Kasumi-1 (cell line): ENCODE measurements at places on chromosomes 1 and 21.

DNA sequence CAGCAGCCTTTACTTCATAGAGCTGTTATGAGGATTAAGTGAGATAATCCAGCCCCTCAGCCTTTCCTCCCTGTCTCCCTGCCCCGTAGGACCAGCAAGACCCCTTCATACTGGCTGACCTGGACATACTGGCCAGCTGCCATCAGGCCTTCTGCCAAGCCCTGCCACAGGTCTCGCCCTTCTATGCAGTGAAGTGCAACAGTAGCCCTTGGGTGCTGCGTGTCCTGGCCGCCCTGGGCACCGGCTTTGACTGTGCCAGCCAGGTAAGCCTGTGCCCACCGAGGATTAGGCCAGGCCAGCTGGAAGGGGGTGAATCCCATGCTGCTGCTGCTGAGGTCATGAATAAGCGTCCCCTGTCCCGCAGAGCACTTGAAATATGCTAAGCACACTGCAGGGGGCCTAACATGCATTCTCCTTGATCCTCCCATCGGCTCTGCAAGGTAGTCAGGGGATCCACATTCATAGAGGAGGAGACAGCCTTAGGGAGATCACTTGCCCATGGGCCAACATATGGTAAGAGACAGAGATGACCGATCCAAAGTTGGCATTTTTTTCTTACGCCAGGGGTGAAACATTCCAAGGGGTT, 73.3 kb upstream of the TINAGL1 start:
- DNase-seq, result no peak

GRCh38 chr1:5390504-5390903, 601.7 kb downstream of the NPHP4 start:
- no peak for DNase-seq

DNA sequence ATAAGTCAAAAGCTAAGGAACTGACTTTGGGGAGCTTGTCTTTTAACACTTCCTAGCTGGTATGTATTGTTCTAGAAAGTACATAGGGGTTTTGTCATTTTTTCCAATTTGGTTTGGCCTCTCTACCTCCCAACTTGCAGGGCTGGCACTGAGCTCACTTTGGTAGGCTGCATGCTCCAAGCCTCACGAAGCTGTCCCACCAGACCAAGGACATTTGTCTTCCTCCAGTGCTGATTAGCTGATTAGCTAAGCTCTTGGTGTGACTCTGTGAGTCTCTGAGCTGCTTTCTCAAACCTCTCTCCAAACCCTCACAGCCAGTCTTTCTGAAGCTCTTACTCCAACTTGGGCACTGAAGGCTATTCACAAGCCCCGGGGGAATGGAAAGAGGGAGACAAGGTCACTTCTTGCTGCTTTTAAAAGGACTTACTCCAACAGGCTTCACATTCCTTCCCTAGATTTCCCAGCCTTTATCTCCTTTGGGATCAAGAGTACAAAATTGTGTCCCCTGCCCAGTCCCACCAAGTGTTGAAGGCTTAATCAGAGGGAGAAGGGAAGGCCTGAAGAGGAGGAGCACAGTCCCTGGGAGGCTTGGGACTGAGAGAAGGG, 893 bp upstream of the CFAP45 start:
- DNase-seq, result no peak

DNA sequence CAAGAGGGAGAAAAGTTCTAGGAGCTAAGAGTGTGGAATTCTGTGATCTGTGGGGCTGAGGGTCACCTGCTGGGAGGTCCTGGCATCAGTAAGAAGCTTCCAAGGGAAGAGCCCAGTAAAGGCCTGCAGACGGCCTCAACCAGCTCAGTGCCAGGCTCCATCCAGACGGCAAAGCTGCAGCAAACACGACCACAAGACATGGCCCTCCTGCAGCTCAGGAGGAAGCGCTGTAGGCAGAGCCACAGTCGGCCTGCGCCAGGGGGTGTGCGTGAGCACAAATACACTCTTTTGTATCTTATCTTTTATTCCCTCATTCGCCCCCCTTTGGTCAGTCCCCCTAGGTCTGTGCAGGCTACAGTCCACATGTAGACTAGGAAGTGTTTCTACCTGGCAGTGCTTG, 13.4 kb downstream of the C1orf174 start:
- DNase-seq, result peak; percentile 9

DNA sequence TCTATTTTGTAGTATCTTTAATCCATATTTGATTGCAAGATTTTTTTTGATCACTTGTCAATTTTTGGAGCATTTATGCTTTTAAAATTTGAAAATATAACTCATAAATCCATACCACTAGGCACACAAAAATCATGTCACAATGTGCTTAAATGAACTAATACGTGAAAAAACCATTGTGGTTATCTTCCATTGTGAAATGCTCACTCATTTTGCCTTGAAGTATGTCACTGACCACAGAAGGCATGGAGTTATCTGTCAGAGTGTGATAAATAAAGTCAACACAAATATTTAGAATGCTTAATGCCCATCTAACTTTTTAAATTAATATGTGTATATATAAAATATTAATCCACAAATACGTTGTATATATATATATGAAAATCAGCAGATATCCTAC, 347.2 kb downstream of the PTPRC start:
- DNase-seq, result peak; percentile 13

GRCh38 chr1:6102532-6102845, 56.8 kb downstream of the KCNAB2 start:
- no peak for DNase-seq

- DNase-seq, result no peak
Measured at GRCh38 chr1:85404408-85404807, 60.6 kb downstream of the DDAH1 start.

- DNase-seq, result peak; percentile 4
Measured at GRCh38 chr1:36506276-36506920, 23.7 kb upstream of the CSF3R start.

DNA sequence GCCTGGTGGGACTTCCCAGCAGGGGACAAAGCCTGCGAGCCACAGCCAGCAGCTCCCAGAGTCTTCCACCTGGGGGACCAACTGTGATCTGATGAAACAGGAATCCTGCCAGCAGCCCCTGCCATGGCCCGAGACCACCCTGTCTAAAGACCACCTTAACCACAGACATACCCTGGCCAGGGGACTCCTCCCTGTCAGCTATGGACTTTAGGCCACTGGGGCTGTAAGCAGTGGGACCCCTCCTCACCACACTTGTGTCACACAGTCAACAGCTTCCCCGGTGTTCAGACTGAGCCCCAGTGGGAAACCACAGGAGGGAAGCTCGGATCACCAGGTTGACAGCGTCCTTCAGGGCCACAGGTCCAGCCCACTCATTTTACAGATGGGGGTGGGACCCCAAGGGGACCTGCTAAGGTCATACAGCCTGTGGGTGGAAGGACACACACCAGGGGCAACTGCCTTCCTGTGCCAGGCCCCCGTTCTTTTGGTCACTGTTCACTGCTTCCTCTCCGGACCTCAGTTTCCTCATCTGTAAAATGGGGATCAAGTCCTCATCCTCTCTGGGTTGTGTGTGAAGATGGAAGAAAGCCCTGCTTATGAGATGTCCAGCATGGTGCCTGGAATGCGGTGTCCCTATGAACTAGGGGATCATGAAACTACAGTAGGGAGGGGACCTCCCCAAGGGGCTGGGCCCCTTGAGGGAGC, 11.4 kb downstream of the EPHA2 start:
- no peak for DNase-seq

- no peak for DNase-seq
Measured at GRCh38 chr1:234014208-234014607, 109.7 kb downstream of the SLC35F3 start.

DNA sequence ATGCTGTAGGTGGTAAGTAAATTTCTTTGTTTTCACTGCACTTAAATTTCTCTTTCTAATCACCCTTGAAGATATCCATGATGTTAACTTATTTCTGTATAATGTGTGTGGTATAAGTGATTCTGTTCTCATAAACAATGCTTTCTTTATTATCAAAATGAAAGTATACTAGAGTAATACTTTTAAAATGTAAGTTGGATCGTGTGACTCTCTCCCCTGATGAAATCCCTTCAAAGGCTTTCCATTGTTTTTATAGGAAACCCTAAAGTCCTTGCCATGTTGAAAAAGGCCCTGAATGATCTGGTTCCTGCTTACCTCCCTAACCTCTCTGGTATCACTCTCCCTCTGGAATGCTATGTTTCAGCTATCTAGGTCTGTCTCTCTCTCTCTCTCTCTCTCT, 191.1 kb upstream of the LHX8 start:
- DNase-seq, result no peak

GRCh38 chr1:245054507-245055270, 100.1 kb upstream of the KIF26B start:
- DNase-seq, result peak; percentile 88

DNA sequence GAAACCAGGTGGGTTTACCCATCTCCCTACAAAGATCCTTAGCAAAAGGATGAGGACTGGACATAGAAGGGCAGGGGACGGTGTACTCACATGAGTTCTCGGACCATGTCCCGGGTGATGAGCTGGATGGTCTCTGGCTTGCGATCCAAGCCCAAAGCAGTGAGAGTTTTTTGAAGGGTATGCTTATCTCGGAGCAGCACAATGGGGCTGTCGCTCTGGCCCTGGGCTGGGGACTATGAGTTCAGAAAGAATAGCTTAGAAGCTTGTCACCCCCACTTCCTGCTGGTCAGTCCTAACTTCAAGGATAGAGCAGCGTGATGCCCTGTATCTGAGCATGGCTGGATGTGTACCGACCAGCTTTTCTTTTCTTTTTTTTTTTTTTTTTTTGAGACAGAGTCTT, 9.6 kb downstream of the CFAP45 start:
- no peak for DNase-seq

DNA sequence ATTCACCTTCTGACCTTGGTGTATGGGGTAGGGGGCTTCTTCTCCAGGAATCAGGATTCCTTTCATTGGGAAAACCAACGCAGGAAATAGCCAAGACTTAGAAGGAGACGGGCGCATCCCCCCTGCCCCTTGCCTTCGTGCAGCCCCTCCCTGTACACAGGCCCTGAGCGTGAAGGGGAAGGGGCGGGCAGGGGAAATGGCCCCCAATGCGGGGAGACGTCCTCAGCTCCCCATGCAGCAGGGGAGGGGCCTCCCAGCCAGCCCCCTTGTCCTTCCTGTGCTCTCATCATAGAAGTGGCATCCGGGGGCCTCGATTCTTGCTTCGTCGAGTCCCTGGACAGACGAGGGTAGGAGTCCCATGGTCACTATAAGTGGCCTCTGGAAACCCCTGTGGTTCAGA, 116.9 kb downstream of the AJAP1 start:
- DNase-seq, result no peak

- no peak for DNase-seq
Measured at GRCh38 chr1:116811321-116811720, 57.1 kb downstream of the CD2 start.

GRCh38 chr1:73310797-73311381, 887.1 kb downstream of the LRRIQ3 start:
- DNase-seq, result no peak

GRCh38 chr1:221886743-221887414, 145.0 kb upstream of the DUSP10 start:
- no peak for DNase-seq

- DNase-seq, result no peak
Measured at GRCh38 chr21:21851205-21851604, 853.0 kb downstream of the NCAM2 start.

DNA sequence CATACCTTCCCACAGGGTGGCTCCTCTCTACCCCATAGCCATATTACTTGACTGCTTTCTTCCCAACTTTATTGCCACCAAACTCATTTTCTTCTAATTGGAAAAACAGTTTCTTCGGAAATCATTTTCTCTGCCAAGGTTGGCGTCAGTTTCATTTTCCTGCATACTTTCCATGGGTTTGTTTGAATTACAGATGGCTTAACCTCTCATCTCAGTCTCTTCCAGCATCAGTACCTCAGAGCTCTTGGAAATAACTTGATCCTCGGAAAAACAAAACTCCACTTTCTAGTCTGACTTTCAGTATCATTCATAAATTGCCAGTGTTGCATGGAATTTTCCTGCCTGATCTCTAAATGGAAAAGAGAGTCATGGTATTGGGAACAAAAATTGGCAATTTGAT, 20.3 kb upstream of the PRDM2 start:
- DNase-seq, result no peak

- peak; percentile 51 for DNase-seq
Measured at GRCh38 chr21:23401278-23401677, 2206.0 kb downstream of the MRPL39 start.

DNA sequence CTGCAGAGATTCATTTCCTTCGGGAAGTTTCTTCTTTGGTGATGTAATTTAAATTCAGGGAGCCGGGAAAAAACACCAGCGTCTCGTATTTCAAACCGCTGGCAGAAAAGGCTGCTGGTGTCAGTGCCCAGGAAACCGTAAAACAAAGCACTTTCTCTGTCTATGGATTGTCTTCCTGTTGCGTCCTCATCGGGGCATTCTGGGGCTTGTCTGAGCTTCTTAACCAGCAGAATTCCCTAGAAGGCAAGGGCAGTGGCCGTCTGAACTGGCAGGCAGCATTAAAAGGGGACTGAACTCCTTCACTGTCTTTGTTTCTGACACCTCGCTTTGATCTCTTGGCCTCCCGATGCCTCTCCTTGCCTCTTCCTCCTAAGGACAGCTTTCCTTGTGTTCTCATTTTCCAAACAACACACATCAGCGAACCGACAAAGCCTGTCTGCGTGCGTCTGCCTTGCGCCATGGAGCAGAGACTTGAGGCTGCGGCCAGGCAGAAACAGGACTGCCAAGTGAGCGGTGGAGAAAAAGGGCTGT, 391.6 kb upstream of the VAMP3 start:
- no peak for DNase-seq

- peak; percentile 58 for DNase-seq
Measured at GRCh38 chr1:12143631-12144155, 23.1 kb upstream of the TNFRSF1B start.

GRCh38 chr1:43321331-43321891, 16.2 kb upstream of the MPL start:
- no peak for DNase-seq

- peak; percentile 39 for DNase-seq
Measured at GRCh38 chr1:185337246-185337645, 20.2 kb upstream of the IVNS1ABP start.

GRCh38 chr1:164640686-164641352, 81.8 kb downstream of the PBX1 start:
- no peak for DNase-seq
